ENCODE measurements at places on chromosomes 6 and 20.

GRCh38 chr6:100464903-100465700 is at the start of gene SIM1:
Gene SIM1 (minus strand): TSS chr6:100464921. CDS start chr6:100463468, 1,453 bp downstream.
- no peak for DNase-seq

DNA sequence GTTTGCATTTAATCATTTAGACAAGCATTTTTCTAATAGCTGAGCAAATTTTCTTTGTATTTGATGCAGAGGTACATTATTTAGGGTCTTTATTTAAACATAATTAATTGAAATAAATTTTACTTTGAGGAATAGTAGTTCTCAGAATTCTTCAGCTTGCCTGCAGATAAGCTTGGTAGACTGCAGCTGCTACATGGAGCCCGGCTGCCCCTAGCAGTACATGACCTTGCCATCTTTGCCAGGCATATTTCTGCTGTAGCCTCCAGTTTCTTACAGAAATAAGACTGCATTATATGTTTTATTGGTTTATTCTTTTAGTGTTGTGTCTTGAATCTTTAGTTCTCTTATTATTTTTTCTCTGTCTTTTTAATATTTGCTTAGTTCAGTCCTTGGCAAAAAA is 396.8 kb downstream of the QKI start:
- DNase-seq: no peak

DNA sequence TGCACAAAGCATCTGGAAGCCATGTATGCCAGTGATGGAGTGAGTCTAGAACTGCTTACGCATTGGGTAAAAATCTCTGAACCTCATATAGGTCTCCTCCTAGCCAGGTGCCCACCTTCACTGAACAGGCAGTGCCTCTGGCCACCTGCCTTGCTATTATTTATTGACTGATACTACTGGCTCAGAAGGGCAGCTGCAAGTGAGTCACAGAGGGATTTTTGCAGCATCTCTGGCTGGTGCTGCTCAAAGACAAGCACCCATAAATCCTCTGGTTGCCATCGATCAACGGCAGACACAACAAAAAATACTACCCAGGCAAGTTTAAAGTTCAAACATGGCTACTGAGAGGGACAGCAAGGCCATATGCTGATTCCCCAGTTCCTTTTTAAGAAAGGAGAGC is 279.4 kb downstream of the UBE3D start:
- no peak for DNase-seq

DNA sequence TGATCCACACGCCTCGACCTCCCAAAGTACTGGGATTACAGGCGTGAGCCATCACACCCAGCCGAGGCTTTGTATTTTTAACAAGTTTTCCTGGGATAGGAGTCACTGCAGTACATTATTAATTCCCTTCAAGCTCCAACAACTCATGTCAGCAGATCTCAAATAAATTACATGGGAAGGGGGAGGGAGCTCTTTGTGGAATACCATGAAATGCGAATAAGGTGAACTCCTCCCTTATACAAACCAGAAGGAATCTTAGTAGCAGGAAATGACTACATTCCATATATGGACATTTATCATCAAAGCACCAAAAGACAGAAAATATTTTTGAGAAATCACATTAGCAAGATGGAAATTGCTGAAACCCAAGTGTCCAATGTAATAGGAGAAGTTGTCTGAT is 2.9 kb downstream of the GSS start:
- no peak for DNase-seq

DNA sequence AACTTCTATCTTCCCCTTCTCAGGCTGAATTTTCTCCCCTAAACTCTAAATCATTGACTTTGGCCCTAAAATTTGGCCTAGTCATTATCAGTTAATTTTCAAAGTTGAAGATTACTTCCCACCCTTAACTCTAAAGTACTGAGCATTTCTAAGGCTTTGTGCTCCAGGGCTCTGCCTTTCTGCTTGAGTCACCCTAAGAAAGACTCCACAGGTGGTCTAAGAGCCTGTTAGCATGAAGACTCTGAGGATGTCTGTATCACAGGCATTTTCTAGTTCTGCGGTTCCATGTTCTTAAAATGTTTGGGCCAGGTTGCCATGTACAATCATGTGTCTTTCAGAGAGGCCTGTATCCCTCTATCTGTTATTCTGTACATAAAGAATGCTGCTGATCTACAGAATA is 808.1 kb upstream of the MANEA start:
- no peak for DNase-seq

DNA sequence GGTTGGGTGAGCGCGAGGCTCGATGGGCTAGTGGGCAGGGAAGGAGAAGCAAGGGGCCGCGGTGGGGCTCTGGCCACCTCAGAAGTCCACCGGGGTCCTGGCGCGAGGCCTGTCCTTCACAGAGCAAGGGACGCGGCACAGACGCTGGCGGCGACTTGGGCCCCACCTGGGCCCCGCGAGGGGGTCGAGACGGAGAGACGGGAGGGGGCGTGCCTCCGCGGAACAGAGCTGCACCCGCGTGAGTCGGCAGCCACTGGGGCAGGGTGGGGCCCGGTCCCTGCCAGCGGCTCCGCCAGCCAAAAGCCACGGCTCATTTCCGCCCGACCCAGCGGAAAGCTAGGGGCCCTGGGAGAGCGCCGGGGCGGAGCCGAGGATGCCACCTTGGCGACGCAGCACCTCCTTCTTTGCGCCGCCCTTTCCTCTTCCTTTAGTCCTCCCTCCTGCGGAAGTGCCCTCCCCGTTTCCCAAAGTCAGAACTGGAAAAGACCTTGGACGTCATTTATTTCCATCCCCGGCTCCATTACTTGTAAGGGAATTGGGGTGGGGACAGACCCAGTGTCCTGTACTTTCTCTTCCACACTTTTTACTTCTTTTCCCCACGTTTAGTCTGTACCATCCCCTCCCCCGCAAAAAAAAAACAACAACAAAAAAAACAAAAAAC is at the start of gene CUL7:
CUL7 (minus strand) TSS at position 307 of the 661 bp plus-strand sequence. CDS start 1,063 bp downstream, outside the sequence.
- peak; percentile 63 for DNase-seq

DNA sequence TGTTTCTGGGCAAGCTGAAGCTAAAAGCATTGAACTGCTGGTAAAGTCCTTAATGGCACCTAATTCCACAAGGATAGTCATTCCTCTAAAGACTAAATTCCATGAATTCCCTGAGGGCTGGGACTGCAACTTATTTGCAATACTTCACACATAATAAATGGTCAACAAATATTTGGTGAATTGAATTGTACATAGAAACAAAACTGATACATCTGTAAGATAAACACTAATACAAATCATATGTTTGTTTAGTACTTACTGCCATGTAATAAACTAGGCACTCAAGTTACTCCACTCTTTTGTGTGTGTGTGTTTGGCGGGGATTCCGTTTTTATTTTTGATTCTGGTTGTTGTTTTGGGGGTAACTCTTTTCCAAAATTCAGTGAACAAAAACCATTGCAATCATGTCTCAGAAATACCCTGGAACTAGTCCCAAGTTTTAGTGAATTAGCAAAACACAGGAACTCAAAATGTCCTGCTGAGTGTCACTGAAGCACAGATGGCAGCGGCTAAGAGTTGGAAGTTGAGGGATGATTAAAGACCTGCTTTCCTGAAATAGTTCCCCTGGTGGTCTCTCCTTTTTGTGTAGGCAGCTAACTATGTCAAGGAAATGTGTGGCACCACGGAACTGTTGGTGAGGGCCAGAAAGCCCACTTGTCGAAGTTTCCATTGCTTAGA is 74.8 kb upstream of the SNRPB2 start:
- no peak for DNase-seq

DNA sequence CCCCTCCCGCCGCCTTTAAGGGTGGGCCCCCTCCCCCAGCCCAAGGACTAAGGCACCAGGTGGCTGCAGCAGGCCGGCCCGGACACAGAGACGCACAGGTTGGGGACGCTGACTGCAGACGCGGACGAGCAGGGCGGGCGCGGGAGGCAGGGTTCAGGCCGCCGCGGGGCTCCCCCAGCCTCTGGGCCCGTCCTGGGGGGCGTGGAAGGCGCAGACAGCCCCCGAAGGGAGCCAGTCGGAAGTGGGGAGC is 9.3 kb downstream of the DUSP15 start:
- DNase-seq: no peak

- DNase-seq: no peak
These were observed 57.7 kb downstream of the CLVS2 start for GRCh38 chr6:123053602-123054225.

Data from epithelial cell of prostate (primary cell).